Activated naive CD8-positive, alpha-beta T cell treated with anti-CD3 and anti-CD28 coated beads, Interleukin-2, amount 10 ng/mL, durations not matched to agents 7 days and 5 days (primary cell): ENCODE measurements at places on chromosomes 6 and 20. TPM values are rescaled to one million over a fixed set of nuclear protein-coding genes. Genes with fewer than 3 reads are reported as not detected.

WFDC10B gene
- total RNA-seq, result not detected

RPS6KA2 gene
- 5.7 TPM for total RNA-seq

GRCh38 chr6:26629359-26629758 is 30.2 kb downstream of the ZNF322 start:
- H3K27ac ChIP-seq, result no peak overlapping the region
- no peak for DNase-seq
- no peaks in the 10 kb centered on the region for H3K27me3 ChIP-seq
- H3K4me1 ChIP-seq, result no peaks in the 10 kb centered on the region
- peaks cover 11% of the 10 kb centered on the region for H3K36me3 ChIP-seq

GRCh38 chr20:48821261-48821920 is 6.4 kb downstream of the PREX1 start:
- DNase-seq, result no peak
- H3K27me3 ChIP-seq, result no peaks in the 10 kb centered on the region
- H3K4me3 ChIP-seq, result peak overlapping the region; percentile 66

- DNase-seq, result no peak
- H3K36me3 ChIP-seq, result no peaks in the 10 kb centered on the region
- H3K4me3 ChIP-seq, result no peak overlapping the region
- H3K27me3 ChIP-seq, result peaks cover 2% of the 10 kb centered on the region
- no peak overlapping the region for H3K27ac ChIP-seq
- peaks cover 25% of the 10 kb centered on the region for H3K4me1 ChIP-seq
Observed at GRCh38 chr6:33595001-33595846, 15.1 kb upstream of the BAK1 start.
